ENCODE measurements at places on chromosomes 2 and 18. TPM values are rescaled to one million over a fixed set of nuclear protein-coding genes. Genes with fewer than 3 reads are reported as not detected.

The PSMA8 gene
- total RNA-seq = not detected

The INO80B gene
- 51.9 TPM for total RNA-seq

The ASB18 gene
- total RNA-seq = not detected

The KIAA2012 gene
- not detected for total RNA-seq

The WDPCP gene
- 4.4 TPM for total RNA-seq

The ASAP2 gene
- total RNA-seq = 39.8 TPM

The MRO gene
- total RNA-seq = 0.24 TPM

The PPP1CB gene
- 136 TPM for total RNA-seq

The ADAM23 gene
- 12.6 TPM for total RNA-seq

The ESCO1 gene
- total RNA-seq = 8.5 TPM

The PJVK gene
- total RNA-seq = 0.99 TPM

The DNAJC27 gene
- 1.6 TPM for total RNA-seq

The DNAJC5G gene
- not detected for total RNA-seq

The MAP3K20 gene
- 35.9 TPM for total RNA-seq

The SLC40A1 gene
- 2.7 TPM for total RNA-seq

The BBS5 gene
- total RNA-seq = 6.0 TPM

The ZAP70 gene
- total RNA-seq = not detected

The AOX1 gene
- total RNA-seq = 4.9 TPM

The CCDC74B gene
- total RNA-seq = 5.7 TPM

The UGT1A4 gene
- total RNA-seq = not detected

Measured in A549 treated with ZK216348 at 1 μM for 4 hours (cell line).